CD4-positive, alpha-beta T cell treated with Interleukin-21 for 1 hour (primary cell): ENCODE measurements at places on chromosomes 4 and X.

GRCh38 chr4:174626342-174627008 is 104.2 kb upstream of the HPGD start:
- DNase-seq, result no peak

GRCh38 chr4:11426731-11427120 is 2.0 kb downstream of the HS3ST1 start:
- no peak for DNase-seq

GRCh38 chr4:41189666-41190065 is 24.7 kb downstream of the APBB2 start:
- no peak for DNase-seq

GRCh38 chr4:147078875-147079658 is 133.4 kb upstream of the TTC29 start:
- no peak for DNase-seq

GRCh38 chr4:151524610-151525009 is 115.6 kb downstream of the FHIP1A start:
- no peak for DNase-seq

DNA sequence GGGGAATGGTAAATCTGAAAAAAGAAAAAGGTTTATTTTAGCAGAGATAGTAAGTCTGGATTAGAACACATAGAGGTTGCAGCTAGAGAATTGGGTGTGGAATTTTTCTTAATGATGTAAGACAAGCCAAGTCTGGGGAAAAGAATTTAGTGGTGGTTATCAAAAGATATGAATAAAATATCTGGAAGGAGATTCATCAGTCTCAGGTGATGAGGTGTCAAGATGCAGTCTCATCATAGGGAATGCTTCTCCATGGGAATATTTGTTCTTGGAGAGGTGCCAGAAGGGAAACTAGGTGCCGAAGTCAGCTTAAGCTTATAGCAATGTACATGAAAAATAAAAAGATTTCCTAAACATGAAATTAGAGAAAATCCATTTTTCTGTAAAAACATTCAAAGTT is 504.1 kb upstream of the NR3C2 start:
- DNase-seq, result no peak

DNA sequence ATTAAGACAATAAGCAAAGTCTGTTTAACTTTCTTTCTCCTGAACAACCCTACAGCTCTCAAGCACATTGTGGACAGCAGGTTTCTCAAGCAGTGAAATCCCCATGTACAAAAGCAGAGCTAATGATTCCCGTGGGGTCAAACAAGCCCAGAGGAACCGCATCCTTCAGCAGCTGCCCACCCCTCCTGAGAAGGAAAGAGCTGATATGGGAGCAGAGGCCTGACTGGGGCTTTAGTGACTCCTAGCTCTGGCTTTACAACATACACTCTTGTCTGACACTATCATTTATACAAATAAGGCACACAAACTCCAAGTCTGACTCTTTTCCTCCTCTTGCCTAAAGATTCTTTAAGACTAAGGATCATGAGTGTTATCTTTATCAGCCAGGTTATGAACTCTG is 32.8 kb downstream of the HDAC8 start:
- DNase-seq, result no peak

DNA sequence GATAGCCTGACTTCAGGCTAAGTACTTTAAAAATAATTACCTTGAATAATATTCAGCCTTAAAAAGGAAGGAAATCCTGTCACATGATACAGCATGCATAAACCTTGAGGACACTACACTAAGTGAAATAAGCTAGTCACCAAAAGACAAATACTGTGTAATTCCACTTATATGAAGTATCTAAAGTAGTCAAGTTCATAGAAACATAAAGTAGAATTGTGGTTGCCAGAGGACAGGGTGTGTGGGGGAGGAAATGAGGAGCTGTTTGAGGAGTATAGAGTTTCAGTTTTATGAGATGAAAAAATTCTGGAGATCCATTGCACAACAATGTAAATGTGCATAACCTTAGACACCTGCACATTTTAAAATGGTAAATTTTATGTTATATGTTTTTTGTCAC is 5.6 kb upstream of the STPG2 start:
- DNase-seq, result no peak

DNA sequence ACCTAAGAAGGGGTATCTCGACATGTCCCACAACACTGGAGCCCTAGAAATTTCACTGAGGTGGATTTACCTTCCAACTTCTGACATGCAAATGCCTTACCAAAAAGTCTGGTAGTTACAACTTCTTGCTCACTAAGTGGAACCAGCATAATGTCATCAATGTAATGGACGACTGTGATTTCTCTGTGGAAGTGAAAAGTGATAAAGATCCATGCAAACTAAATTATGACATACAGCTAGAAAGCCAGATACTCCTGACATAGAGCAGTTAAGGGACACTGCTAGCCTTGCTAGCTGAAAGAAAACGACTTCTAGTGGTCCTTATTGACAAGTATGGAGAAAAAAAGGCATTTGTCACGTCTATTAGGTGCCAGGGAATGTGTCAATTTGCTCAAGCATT is 191.1 kb downstream of the MAB21L2 start:
- DNase-seq, result no peak

DNA sequence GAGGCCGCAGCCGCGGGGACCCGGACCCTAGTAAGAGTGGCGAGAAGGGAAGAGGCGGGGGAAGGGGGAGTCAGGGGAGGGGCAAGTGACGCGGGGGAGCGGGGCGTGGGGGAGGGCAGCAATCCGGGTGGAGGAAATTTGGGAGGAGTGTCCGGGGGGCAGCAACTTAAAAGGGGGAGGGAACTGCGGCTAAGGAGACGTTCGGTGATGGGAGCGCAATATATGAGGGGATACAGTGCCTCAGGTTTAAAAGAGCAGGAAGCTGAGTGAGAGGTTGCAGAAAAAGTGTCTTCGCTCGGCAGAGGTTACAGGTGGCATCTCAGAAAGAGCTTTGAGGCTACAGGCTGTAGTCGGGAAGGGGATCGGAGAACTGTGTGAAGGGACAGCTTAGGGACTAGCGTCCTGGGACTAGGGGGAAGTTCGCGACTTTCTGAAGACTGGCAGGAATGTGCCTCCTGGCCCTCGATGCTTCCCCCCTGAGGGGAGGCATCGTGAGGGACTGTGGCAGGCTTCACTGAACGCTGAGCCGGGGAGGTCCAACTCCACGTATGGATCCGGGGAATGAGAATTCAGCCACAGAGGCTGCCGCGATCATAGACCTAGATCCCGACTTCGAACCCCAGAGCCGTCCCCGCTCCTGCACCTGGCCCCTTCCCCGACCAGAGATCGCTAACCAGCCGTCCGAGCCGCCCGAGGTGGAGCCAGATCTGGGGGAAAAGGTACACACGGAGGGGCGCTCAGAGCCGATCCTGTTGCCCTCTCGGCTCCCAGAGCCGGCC is 519 bp downstream of the FOXO4 start:
- peak; percentile 82 for DNase-seq

- no peak for DNase-seq
Measured at GRCh38 chr4:128134925-128135324, 73.8 kb downstream of the LARP1B start.
